ENCODE measurements at places on chromosomes 6 and 20. TPM values are rescaled to one million over a fixed set of nuclear protein-coding genes. Genes with fewer than 3 reads are reported as not detected.

GRCh38 chr20:37270576-37271420 is 9.2 kb upstream of the GHRH start:
- no peak for DNase-seq

GRCh38 chr6:111306104-111306888 is 176.7 kb downstream of the REV3L start:
- peak; percentile 16 for DNase-seq

- DNase-seq = no peak
Observed at GRCh38 chr6:116335612-116336215, 35.0 kb upstream of the DSE start.

GRCh38 chr6:149354009-149354408 is 36.5 kb downstream of the TAB2 start:
- no peak for DNase-seq

DNA sequence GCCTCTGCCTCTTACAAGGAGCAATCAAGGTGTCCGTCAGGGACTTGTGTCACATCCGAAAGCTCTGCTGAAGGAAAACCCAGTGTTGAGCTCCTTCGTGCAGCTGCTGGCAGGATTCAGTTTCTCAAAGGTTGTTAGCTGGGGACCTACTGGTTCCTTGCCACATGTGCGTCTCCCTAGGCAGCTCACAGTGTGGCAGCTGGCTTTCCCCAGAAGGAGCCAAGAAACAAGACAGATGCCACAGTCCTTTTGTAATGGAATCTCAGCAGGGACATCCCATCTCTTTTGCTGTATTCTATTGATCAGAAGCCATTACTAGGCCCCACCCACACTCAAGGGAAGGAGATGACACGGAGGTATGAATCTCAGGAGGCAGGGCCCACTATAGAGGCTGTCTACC is 488.8 kb downstream of the CD83 start:
- DNase-seq = no peak

- no peak for DNase-seq
Observed at GRCh38 chr20:4585758-4586157, 136.0 kb upstream of the PRND start.

- DNase-seq = no peak
Observed at GRCh38 chr20:1803932-1804501, 91.2 kb upstream of the SIRPA start.

DUSP15 gene
- total RNA-seq = 2.0 TPM

DNA sequence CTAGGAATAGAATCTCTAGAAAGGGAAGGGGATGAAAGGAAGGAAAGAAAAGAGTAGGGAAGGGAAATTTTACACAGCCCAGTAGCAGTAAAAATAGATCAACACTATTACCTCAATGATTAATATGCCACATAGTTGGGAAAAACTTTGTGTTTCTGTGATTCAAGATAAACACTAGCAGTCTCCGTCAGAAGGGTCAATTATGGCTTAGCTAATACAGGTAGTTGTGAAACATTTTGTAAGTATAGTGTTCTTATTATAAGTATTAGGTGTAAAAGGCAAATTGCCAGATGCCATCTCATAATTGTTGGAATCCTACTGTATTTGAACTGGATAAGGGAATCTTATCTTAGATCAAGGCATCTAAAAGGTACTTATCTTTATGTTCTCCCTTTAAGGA is 165.7 kb downstream of the MTFR2 start:
- no peak for DNase-seq

GRCh38 chr6:36110863-36111262 is 19.4 kb upstream of the MAPK13 start:
- no peak for DNase-seq

GRCh38 chr20:22941550-22941949 is 93.6 kb upstream of the SSTR4 start:
- no peak for DNase-seq

DNA sequence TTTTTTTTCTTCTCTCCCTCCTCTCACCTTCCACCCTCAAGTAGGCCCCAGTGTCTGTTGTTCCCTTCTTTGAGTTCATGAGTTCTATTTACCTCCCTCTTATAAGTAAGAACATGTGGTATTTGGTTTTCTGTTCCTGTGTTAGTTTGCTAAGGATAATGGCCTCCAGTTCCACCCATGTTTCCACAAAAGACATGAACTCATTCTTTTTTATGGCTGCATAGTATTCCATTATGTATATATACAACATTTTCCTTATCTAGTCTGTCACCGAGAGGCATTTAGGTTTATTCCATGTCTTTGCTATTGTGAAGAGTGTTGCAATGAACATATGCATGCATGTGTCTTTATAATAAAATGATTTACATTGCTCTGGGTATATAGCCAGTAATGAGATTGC is 147.9 kb downstream of the PDE7B start:
- DNase-seq = no peak

RFX6 gene
- 0.11 TPM for total RNA-seq

DNA sequence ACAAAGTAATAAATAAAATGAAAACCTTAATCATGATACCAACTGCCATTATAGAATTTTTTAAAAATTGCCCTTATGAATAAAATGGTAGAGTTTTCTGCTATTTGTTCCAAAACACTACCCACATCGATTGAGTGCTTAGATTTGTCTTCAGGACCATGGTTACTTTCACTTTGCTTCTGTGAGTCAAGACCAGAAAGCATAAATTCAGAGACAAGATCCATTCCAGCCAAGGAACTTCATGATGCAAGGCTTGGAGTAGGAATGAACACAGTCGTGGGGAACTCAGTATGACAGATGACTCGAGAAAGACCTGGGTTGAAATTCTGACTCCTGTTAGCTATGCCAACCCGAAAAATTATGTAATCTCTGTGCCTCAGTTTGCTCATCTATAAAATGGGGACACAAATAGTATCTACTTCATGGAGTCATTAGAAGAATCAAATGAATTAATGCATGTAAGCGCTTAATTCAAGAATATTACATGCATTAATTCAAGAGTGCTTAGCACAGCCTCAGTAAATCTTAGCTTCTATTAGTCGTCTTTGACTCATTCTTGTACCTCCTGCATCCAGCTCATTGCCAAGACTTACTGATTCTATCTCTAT is 72.5 kb upstream of the MYLIP start:
- DNase-seq = no peak

DNA sequence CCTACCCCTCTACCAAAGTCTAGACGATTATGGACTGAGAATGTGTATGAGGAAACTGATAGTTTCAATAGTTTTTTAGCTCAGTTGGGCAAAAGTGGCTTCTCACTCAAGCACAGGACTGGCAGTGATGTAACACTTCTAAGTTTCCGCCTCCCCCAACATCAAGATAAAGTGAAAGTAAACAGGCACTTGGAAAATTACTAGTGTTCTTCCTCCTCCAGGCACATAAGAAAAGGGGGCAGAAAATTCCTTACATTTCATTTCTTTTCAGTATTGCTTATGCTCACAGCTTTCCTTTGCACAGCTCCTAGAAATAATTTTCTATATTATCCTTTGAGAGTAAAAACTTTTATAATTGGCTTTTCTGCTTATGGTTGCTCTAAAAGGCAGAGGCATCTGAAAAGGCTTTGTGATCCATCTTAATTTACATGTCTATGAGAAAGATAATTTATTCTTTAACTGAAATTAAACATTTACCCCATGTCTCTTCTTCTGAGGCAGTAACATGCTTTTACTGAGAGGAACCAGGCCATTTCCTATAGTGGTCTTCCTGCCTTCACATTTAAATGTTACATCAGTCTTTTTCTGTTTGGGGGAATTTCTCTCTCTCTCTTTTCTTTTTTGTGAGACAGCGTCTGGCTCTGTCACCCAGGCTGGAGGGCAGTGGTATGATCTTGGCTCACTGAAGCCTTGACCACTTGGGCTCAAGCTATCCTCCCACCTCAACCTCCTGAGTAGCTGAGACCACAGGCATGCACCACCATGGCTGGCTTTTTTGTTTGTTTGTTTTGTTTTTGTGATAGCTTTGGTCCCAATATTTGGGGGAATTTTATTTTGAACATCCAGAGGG is 65.0 kb upstream of the EEF1A1 start:
- DNase-seq = no peak

- peak; percentile 20 for DNase-seq
Observed at GRCh38 chr6:116450769-116451740, 10.1 kb upstream of the CALHM6 start.

- no peak for DNase-seq
Observed at GRCh38 chr6:31764198-31764597, 1.7 kb downstream of the SAPCD1 start.

EBF4 gene
- 2.7 TPM for total RNA-seq

- no peak for DNase-seq
Observed at GRCh38 chr6:88072462-88072861, 24.8 kb downstream of the SPACA1 start.

PTK6 gene
- 0.32 TPM for total RNA-seq

DNA sequence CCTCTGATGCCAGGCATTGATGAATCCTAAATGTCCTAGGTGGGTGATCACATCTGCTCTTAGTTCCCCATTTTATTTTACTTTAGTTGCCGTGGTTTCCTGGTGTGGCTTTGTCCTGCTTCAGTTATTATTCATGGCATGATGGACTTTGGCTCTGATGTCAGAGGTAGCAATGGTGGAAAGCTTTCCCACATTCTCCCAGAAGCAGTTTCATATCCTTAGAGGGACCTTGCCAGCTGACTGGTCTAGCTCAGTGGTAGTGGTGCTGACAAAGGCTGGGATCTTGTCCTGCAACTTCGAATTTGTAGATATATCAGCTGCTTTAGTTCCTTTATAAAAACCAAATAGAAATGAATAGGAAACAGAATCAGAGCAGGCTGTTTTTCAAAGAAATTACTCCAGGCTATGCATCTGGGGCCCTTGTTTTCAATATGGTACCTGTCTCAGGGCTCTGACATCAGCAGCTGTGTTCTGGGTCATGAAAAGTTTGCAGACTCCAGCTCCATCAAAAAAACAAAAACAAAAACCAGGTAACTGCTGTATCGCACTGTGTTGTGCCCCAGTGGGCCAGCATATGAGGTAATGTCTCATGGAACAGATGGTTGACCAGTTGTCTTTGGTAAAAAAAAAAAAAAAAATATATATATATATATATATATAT is 133.7 kb downstream of the PLCB4 start:
- DNase-seq = no peak

- no peak for DNase-seq
Observed at GRCh38 chr6:6350696-6351095, 30.2 kb upstream of the F13A1 start.

DNA sequence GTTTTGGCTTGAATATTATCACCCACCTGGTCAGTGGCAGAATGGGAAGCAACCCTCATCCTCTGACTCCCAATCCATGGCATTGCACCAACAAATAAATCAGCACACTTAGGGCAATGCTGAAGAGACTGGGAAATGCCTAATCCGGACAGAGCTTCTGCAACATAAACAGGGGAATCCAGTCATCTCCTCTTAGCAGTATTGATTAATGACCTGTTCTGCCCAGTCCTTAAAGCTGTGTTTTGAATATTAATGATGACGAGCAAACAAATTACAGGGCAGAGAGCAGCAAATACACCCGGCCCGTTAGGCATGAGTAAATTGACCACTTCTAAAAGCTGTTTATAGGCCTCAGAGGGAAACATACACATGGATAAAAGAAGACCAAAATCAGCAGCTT is 77.0 kb upstream of the B3GAT2 start:
- DNase-seq = no peak

SLX4IP gene
- total RNA-seq = 9.9 TPM

ZNF165 gene
- total RNA-seq = 8.0 TPM

- peak; percentile 23 for DNase-seq
Observed at GRCh38 chr20:24991897-24992486, 559 bp downstream of the APMAP start.

ACSS1 gene
- total RNA-seq = 1.5 TPM

GRCh38 chr20:41145317-41145716 is 8.0 kb downstream of the PLCG1 start:
- DNase-seq = no peak

PDYN gene
- 0.14 TPM for total RNA-seq

DNA sequence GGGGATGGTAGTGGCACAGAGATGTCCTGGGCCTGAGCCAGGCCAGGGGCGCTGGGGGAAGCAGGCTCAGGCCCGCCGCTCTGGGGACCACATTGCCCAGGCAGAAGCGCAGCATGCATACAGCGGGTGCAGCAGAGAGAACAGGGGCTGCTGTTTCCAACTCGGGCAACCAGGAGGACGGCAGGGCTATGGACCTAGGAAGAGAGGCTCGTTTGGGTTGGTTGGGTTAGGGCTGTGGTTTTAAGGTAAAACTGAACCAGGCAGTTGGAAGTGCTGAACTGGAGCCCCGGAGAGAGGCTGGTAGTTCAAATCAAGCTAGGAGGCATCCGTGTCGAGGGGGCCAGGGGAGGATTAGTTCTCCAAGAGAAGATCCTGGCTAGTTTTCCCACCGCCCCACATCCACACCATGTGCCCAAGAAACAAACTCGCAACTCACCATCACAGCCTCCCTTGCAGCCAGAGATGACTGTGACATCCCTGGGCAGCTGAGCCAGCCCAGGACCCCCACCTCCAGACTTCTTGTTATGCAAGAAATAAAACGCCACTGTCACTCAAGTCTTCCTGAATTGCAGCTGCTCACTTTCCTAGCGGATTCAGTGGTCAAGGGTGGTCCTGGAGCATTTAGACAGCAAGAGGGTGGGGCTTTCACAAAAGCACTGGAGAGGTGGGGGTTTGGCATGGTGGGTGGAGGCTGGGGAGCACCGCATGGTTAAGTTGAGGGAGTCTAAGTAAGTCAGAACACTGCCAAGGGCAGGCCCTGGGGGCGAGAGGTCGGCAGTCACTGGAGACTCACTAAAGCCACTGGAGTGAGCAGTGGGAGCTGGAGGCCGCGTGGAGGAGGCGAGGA is 161.2 kb downstream of the GRM4 start:
- no peak for DNase-seq

BPIFB1 gene
- total RNA-seq = 0.09 TPM

TRAPPC3L gene
- total RNA-seq = not detected

- no peak for DNase-seq
Observed at GRCh38 chr6:162032620-162033019, 694.9 kb downstream of the PRKN start.

MRPS26 gene
- total RNA-seq = 110 TPM

RSPO4 gene
- 8.5 TPM for total RNA-seq

All from WTC11 (cell line).